ENCODE measurements at places on chromosomes 7 and 10.

- no peak for DNase-seq
Measured at GRCh38 chr7:68280931-68281330, 1284.3 kb downstream of the TYW1 start.

- DNase-seq: no peak
Measured at GRCh38 chr7:1330801-1331425, 98.2 kb downstream of the UNCX start.

GRCh38 chr7:144378651-144379050, 23.4 kb downstream of the ARHGEF5 start:
- no peak for DNase-seq

DNA sequence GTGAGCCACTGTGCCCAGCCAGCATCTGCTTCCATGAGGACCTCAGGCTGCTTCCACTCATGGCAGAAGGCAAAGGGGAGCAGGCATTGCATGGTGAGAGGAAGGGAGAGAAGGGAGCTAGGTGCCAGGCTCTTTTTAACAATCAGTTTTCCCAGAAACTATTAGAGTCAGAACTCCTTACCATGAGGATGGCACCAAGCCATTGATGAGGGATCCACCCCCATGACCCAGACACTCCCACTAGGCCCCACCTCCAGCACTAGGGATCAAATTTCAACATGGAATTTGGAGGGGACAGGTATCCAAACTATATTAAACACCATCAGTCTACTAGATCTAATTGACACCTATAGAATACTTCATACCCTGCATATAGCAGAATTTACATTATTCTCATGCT, 14.2 kb upstream of the MCM10 start:
- no peak for DNase-seq

GRCh38 chr7:151540146-151540545, 20.5 kb upstream of the RHEB start:
- DNase-seq: no peak

DNA sequence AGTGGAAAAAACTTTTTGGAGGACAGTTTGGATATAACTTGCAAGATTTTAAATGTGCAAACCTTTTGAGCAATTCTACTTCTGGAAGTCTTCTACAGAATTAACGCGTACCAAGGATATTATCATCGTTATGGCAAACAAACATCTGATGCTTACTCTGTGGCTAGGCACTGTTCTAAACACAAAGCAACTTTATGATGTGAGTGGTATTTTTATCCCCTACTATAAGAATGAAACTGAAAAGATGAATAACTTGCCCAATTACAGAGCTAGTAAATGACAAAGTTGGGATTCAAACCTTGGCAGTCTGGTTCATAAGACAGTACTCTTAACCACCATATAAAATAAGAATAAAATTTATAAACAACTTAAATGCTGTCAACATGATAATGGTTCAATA, 15.8 kb downstream of the ASZ1 start:
- DNase-seq: no peak

All from fibroblast of the aortic adventitia (primary cell).